ENCODE measurements at places on chromosomes 5 and 9.

DNA sequence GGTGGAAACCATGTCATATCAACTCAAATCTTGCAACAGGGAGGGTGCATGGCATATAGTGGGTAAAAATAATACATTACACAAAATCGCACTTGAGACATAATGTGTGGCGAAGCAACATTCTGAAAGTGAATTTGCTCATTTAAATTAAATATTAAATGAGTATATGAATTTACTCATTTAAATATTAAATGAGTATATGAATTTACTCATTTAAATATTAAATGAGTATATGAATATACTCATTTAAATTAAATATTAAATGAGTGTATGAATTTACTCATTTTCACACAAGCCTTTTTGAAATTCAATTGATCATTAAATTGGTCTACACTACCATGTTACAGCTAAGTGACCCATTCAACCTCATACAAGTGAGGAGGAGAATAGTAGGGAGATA, 10.5 kb downstream of the MAST4 start:
- no peak for DNase-seq

DNA sequence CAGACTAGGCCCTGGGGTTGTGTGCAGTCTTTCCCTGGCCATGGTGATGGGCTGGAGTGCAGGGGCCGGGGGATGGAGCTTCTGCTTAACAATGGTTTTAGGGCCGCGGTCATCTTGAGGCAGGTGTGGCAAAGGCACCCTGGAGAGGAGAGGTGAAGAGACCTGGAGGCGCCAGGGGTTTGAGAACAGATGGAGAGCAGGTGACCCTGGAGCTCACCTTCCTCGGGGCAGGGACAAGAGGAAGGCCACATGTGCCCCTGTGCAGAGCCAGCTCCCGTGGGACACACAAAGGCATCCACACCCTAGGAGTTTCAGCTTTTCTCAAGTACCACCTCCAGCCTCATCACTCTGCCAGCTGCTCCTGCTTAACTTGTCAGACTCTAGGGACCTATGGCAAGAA, 46.4 kb upstream of the SH3GL2 start:
- DNase-seq: no peak

DNA sequence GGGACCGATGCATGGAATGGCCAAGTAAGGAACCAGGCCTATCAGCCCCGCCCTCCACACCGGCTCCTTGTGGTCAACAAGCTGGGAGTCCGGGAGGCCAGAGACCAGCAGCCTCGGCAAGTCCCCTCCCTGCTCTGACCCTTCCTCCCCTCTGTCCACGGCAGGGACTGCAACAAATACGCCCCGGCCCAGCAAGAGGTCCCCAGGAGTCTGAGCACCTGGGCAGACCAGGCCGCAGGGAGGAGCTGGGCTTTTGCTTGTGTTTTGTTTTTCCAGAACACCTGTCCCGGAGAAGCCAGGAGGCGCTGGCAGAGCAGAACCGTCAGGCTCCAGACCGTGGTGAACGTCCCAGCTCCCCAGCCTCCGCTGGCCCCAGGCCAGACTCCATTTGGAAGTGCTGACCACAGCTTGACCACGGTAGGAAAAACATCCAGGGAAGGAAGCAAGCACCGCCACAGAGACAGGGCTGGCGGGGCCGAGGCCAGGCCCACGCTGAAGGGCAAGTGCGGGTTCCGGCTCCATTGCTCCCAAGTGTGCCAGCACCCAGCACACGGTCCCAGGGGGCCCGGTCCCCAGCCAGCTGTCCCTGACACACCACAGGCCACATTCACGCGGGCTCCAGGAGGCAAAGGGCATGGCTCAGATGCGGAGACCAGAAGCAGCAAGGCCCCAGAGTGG, 56.7 kb downstream of the VAV2 start:
- peak; percentile 97 for DNase-seq

DNA sequence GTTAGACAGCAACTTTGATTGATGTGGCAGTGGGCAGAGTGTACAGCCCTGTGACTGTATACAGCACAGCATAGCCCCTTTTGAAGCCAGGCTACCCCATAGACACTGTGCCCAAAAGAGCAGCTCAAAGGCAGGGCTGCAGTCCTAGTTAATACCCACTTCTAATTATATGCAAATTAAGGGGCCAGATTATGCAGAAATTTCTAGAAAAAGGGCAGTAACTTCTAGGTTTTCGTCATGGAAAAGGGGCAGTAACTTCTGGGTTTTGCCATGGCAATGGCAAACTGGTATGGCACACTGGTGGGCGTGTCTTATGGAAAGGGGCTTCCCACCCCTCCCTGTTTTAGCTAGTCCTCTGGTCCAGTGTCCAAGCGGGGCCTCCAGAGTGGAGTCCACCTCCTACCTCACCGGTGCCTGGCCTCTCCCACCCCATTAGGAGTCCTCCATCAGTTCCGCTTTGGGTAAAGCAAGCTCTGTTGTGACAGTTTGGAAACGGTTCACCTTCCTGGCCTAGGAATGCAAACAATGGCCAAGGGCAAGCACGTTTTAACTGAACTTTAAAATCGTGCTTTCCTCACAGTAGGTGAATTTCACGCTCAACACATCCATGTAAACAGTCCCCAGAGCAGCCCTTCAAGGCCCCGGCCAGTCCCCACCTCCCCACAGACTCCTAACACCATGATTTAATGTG, 5.6 kb downstream of the ADAMTS13 start:
- DNase-seq: no peak

GRCh38 chr9:124839612-124840299, 13.5 kb upstream of the WDR38 start:
- peak; percentile 48 for DNase-seq

- DNase-seq: no peak
Observed at GRCh38 chr9:16136451-16136850, 583.6 kb downstream of the CCDC171 start.

- no peak for DNase-seq
Observed at GRCh38 chr9:113310538-113310937, 7.4 kb upstream of the RNF183 start.

DNA sequence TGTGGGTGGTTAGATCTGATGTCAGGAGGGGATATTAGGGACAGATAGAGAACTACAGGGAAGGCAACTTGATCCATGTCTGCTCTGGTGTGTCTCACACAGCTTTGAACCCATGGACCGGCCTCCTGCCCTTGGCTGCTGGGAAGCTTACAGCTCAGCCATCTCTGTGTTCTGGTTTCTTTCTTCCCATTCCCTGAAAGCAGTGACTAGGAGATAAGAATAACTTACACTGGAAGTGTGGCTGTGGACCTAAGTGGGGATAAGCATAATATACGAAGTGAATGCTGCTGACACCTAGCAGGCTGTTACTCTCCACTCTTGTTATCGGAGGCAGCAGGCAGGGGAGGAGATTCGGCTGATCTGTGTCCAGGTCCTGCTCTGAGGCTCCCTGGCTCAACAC, 282.3 kb upstream of the TUT7 start:
- DNase-seq: no peak

DNA sequence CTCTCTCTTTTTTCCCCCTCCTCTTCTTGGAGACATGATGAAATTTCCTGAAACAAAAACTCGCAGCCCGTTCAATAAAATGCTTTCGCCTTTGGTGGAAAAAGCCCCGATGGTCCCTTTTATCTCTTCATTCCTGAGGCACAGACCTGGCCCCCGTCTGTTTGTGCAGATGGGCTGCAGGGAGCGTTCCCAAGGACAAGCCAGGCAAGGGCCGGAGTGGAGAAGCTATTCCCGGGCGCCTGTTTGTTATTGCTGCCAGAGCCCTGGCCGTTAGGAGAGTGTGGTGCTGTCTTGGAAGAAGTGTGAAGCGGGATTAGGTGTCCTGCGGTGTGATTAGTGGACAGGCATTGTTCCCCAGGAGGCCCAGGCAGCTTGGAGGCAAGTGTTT, 71.9 kb downstream of the SMIM23 start:
- peak; percentile 27 for DNase-seq

DNA sequence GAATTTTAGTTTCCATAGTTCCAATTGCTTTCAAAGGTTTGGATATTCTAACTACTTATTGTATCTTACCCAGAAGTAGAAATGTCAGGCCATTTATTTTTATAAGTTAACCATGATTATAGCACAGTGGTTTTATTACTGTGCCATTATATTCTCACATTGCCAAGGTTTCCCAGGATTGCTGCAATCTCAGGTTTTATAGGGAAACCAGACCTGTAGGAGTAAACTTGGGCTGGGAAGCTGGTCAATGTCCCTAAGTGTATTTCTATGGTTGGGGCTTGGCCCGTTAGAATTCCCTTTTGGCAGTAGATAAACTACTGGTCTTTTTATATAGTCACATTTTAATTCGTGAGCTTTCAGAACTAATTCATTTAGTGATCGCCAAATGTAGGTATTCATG, 396.6 kb upstream of the KCNN2 start:
- DNase-seq: no peak

- no peak for DNase-seq
Observed at GRCh38 chr9:95516221-95516733, 494 bp downstream of the PTCH1 start.

- DNase-seq: peak; percentile 47
Observed at GRCh38 chr5:58446024-58446423, 13.9 kb downstream of the PLK2 start.

- peak; percentile 14 for DNase-seq
Observed at GRCh38 chr5:173664154-173664526, 47.7 kb upstream of the BOD1 start.

DNA sequence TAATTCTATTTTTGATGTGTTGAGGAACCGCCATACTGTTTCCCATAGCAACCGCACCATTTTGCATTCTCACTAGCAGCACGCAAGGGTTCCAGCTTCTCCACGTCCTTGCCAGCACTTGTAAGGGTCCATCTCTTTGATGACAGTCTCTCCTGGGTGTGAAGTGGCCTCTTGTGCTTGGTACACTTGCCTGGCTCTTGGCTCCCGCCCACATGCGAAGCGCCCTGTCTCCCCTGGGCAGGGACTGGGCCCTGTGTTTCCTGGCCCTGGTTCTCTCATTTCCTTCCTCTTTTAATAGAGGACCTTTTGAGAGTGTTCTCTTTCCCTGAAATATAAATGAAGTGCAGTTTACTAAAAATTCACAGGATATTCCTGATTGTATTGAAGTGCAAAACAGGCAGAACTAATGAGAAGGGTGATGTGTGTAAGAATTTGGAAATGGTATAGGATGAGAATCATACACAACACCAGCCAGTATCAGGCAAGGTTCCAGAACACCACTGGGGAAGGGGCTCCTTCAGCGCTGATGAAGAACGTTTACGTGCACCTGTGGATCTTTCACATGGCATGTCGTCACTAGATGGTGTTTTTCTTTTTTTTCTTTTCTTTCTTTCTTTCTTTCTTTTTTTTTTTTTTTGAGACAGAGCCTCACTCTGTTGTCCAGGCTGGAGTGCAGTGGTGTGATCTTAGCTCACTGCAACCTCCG, 73.0 kb downstream of the EHMT1 start:
- DNase-seq: no peak

- DNase-seq: no peak
Observed at GRCh38 chr5:58507715-58508114, 16.5 kb downstream of the GAPT start.

GRCh38 chr5:98570010-98570409, 203.5 kb upstream of the RGMB start:
- peak; percentile 37 for DNase-seq

GRCh38 chr5:52255308-52255707, 532.4 kb upstream of the ITGA1 start:
- no peak for DNase-seq

DNA sequence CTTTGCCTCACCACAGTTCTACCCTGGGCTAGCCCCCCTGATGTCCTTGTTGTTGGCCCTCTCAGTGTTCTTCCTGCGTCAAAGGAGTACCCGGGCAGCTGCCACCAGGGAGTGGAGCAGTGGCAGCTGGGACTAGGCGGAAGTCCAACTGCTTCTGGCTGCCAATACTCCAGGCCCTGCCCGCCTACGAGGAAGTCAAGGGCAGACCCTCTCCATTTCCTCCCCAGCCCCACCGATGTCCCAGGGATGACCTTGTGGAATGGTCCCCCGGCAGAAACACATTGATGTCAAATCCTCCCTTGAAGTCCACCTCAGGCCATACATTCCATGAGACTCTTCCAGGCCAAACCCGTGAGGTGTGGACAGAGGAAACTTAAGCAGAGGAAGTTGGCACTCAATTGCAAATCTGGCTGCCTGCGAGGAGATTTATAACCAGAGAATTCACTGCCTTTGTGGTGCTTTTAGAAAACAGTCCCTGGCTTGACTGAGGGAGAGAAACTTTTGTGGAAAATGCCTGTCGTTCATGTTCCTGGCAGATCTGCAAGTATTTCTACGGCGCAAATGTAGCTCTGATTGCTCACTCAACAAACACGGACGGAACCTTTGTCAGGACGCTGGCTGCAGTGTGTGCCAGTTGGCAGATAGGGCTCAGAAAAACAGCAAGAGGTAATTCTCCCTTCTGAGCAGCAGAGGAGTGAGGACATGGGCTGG, 339.7 kb downstream of the RAB3C start:
- DNase-seq: peak; percentile 96

GRCh38 chr5:25858019-25858418, 1180.4 kb downstream of the CDH9 start:
- no peak for DNase-seq

DNA sequence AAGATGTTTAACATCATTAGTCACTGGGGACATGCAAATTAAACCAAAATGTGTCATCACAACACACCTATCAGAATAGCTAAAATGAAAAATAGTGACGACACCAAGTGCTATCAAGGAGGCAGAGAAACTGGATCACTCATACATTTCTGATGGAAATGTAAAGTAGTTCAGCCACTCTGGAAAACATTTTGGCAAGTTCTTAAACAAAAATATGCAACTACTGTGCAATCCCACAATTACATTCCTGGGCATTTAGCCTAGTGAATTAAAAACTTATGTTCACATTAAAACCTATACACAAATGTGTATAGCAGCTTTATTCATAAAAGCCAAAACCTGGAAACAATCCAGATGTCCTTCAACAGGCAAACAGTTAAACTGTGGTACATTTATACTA, 53.1 kb downstream of the SVEP1 start:
- peak; percentile 35 for DNase-seq

DNA sequence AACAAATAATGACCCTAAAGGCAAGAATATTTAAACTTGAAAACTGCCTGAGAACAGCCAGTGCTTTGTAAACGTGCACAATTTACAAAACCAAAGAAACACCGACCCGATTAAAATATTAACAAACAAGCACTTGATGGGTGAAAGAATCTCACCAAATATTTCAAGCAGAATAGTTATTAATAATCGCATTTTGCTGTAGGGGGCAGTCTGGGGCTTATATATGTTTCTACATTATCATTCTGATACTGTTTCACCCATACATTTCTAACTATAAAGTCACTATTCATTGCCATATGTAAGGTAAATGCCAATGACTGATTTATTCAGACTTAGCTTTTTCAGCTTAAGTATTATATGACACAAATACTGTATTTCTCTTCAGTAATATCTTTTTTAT, 37.7 kb downstream of the UBAP2 start:
- no peak for DNase-seq

GRCh38 chr5:154241021-154241420, 50.5 kb downstream of the GALNT10 start:
- peak; percentile 54 for DNase-seq

GRCh38 chr5:156476158-156476551, 149.2 kb downstream of the SGCD start:
- no peak for DNase-seq

GRCh38 chr5:59799668-59800346, 93.7 kb downstream of the PDE4D start:
- peak; percentile 79 for DNase-seq

Data from astrocyte of the hippocampus (primary cell).